ENCODE measurements at places on chromosomes 4 and X. TPM values are rescaled to one million over a fixed set of nuclear protein-coding genes. Genes with fewer than 3 reads are reported as not detected.

The APLN gene
- 124 TPM for total RNA-seq

DNA sequence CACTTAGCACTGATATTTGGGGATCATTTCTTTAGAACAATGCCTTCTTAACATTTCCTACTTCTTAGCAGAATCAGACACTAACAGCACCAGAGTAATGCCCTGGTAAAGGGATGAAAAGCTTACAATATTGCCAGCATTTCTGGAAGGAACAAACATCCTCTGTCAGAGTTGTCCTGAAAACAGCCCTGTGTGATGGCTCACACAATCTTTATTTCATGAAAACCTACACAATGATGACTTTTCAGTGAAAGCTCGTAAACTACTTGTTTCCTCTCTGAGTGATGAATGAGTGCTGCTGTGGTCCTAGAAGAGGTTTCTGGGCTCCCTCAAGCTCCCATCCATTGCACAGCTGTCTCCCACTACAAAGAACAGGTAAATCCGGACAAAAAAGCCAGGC, 52.8 kb downstream of the GPC4 start:
- DNase-seq, result no peak

DNA sequence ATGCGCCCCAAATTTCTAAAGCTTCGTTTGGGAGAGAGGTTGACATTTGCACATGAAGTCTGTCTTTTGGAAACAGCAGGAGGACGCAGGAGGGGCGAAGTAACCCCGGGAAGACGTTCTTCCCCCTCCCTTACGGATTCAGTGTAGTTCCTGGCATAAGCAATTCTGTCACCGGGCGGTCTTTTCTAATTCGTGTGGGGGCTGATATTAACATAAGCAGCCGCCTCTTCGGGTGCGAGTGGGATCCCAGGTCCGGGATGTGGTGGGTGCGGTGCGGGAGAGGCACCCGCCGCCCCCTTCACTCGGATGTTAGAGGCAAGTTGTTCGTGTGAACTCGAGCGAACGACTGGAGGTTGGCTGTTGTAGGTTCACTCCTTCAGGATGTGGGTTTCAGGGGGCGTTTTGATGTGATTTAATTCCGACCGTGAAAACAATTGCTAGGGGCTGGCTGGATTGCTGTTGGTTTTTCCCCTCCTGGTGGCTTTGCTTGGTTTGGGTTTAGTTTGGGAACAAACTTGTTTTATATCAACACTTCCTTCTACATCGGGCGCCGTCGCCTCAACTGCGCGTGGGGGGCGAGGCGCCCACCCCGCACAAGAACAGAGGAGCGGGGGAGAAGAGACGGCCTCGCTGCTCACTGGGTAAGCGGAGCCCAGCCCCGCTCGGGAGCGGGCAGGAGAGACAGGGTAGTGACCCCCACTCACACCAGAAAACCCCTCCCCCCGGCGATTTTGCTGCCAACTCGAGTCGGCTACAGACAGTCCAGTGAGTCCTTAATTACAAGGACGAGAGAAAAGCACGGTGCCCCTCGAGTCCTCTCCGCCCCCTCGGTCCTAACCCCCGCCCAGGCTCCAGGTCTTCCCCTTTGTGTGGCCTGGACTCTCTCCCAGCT, 2.9 kb upstream of the LEF1 start:
- DNase-seq, result no peak

The PITX2 gene
- total RNA-seq, result not detected

- DNase-seq, result peak; percentile 25
Observed at GRCh38 chr4:105637408-105638176, 70.9 kb downstream of the INTS12 start.

- no peak for DNase-seq
Observed at GRCh38 chr4:72665171-72665968, 96.3 kb upstream of the ADAMTS3 start.

GRCh38 chr4:35038079-35038805, 1206.1 kb downstream of the ARAP2 start:
- no peak for DNase-seq

GRCh38 chrX:132837967-132838366, 120.5 kb downstream of the HS6ST2 start:
- no peak for DNase-seq

DNA sequence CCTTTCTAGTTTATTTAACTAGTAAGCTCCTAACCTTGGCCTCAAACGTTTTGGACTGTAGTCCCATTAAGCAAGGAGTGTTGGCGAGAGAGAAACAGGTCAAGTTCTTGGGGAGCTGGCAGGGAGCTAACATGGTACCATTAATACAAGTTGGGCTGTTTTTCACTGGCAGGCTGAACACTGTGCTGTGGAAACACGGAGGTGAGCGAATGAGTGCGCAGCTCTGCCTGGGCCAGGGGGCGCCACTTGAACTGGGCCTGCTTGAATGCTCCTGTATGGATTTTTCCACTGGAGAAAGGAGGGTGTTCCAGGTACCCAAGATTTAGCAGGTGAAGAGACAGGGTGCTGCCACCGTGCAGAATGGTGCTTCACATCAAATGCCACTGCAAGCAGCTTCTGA, 7.4 kb upstream of the SMS start:
- no peak for DNase-seq

DNA sequence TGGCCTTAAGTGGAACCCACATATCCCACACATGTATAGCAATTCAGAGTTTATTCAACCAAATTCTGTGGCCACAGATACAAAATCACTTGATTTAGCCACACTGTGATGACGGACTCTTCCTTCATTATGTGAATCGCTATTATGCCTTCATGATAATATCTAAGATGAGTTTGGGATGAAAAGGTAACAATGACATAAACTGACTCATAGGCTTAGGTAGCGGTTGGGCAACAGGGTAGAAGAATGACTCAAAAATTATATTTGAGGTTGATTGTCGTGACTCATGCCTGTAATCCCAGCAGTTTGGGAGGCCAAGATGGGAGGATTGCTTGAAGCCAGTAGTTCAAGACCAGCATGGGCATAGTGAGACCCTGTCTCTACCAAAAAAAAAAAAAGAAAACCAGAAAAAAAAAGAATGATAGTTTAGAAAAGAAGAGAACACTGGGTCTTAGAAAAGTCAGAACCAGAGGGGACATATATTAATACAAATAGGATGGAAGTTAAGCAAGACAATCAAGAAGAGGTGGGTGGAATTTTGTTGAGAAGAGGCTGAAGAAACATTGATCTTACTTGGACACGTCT, 70.4 kb upstream of the USP9X start:
- DNase-seq, result no peak

The AREG gene
- 0.34 TPM for total RNA-seq

DNA sequence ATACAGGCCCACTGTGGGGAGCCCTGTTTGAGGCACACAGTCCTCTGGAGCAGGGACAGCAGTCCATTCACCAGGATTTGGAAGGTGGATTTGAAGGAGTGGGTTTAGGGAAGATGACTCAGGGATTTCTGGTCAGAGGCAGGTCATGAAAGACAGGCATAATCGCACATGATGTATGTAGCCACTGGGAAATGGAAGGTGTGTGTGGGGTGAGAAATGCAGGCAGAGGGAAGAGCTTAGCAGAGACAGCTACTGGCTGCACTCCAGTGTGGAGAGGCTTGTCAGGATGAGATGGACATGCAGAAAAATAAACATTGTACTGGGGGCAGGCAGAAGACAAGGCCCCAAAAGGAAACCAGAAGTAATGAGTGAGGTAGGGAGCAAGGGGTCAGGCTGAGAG, 85.2 kb upstream of the STS start:
- DNase-seq, result no peak

The ART3 gene
- total RNA-seq, result not detected

DNA sequence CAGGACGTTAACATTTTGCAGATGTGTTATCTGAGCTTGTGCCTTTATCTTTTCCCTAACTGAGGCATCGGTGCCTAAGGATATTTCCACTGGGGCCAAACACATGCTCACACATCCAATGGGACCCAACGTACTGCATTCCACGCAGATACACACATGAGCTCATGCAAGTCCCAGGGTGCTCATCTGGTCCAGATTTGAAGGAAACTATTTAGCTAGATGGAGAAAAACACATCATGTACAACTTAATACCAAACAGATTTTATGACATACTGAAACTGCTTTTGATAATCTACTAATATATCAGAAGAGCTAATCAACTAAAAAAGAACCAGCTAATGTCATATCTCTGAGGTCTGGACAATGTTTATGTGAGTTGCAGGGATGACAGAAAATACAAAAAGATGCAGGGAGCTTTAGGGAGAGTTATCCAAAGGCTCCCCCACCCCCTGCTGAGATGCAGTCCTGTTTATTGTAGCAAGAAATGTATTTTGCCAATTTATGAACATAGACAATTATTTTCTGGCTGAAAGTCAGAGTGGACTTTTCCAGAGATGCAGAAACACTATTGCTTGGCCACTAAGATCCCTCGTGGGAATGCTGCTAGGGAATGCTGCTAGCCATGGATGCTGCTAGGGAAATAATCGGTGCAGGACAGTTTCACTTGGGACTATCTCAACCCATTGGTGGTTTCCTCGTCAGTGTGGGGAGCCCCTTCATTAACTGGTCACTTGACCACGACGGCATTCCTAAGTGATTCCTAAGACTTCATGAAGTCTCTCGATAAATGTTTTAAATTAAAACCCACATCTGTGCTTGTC, 172.8 kb downstream of the SMIM20 start:
- no peak for DNase-seq

The YY2 gene
- total RNA-seq, result 3.1 TPM

DNA sequence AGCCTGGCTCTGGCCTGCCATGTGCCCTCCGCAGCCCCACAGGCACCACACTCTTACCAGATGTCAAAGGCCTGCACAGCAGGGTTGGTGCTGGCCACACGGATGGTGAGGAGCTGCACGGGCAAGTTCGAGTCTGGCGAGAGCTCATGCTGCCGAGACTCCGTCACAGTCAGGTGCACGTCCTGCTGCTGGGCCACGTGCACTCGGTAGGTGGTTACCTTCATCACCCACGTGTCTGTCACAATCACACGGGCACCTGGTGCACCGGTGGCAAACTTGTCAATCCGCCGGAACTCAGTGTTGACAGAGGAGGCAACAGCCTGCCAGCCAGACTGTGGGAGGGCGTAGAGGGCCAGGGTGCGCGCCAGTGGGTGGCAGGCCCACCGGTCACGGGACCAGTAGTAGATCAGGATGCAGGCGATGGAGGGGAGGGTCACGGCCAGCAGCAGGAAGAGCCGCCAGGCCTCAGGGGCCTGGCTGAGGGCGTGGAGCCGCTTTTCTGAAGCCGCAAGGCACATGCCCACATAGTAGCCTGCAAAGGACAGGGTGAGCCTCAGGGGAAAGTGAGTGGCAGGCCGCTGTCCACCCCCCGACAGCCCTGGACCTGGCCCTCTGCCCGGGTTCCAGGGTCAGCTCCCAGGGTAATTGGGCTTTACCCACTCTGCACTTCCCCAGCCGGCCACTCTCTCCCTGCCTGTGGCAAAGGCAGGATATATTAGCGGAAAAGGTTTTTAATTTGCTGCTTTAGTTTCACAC, 2.9 kb downstream of the TMEM129 start:
- DNase-seq, result no peak

GRCh38 chr4:114057746-114058145, 78.3 kb upstream of the ARSJ start:
- no peak for DNase-seq

DNA sequence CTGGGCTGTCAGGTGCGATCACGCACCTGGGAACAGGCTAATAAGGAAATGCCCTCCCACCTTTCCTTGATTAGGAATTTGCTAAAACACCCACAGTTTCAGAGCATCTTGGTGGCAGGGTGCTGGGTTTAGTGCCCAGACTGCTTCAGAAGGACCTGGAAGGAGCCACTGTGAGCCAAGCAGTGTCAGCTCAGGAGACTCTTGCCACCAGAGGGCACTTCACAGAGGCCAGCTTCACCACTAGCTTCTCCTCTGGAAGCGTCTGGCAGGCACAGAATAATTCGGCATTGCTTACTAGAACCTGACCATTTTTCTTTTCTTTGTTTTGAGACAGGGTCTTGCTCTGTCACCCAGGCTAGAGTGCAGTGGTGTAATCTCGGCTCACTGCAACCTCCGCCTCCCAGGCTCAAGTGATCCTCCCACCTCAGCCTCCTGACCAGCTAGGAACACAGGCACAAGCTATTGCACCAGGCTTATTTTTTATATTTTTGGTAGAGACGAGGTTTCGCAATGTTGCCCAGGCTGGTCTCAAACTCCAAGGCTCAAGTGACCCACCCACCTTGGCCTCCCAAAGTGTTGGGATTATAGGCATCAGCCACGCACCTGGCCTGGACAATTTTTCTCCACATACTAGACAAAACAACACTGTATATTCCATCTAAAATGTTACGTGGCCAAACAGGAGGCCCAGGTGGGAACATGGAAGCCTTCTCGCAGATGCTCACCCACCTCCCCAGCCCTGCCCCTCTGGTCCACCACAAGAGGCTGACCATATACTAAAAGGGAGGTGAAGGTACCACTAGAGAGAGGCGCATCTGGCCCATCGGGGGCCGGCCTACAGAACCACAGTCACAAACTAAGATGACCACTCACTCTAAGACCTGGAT, 14.1 kb downstream of the NOP14 start:
- peak; percentile 60 for DNase-seq

GRCh38 chr4:112857461-112857860, 192.0 kb upstream of the ANK2 start:
- DNase-seq, result peak; percentile 20

The ITM2A gene
- 39.5 TPM for total RNA-seq

GRCh38 chrX:38514016-38514854, 47.1 kb upstream of the TSPAN7 start:
- no peak for DNase-seq

- DNase-seq, result no peak
Observed at GRCh38 chr4:86521373-86521969, 72.6 kb upstream of the PTPN13 start.
